ENCODE measurements at places on chromosomes 1 and 21. TPM values are rescaled to one million over a fixed set of nuclear protein-coding genes. Genes with fewer than 3 reads are reported as not detected.

FNDC10 gene
- polyA plus RNA-seq: 62.3 TPM

CLCA4 gene
- polyA plus RNA-seq: not detected

NPPB gene
- polyA plus RNA-seq: 30.8 TPM

APCS gene
- polyA plus RNA-seq: not detected

PRDM16 gene
- polyA plus RNA-seq: 41.8 TPM

- no peak for DNase-seq
Observed at GRCh38 chr1:33282791-33283190, 26.5 kb downstream of the ZNF362 start.

DNA sequence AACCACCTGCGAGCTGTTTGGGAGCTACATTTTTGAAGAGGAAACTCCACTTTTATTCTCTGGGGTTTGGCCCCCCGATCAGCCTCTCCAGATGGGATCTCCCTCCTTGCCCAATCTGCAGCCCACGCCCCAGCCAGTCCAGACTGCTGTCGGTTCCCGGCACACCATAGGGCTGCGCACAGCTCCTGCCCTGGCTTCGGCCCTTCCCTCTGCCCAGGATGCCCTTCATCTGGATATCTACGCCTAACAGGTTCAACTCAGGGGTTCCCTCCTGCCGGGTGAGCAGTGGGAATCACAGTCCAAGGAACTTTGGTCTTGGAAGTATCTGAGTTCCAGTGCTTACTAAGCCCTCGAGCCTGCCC lies 135.3 kb downstream of the KAZN start:
- no peak for DNase-seq

DNA sequence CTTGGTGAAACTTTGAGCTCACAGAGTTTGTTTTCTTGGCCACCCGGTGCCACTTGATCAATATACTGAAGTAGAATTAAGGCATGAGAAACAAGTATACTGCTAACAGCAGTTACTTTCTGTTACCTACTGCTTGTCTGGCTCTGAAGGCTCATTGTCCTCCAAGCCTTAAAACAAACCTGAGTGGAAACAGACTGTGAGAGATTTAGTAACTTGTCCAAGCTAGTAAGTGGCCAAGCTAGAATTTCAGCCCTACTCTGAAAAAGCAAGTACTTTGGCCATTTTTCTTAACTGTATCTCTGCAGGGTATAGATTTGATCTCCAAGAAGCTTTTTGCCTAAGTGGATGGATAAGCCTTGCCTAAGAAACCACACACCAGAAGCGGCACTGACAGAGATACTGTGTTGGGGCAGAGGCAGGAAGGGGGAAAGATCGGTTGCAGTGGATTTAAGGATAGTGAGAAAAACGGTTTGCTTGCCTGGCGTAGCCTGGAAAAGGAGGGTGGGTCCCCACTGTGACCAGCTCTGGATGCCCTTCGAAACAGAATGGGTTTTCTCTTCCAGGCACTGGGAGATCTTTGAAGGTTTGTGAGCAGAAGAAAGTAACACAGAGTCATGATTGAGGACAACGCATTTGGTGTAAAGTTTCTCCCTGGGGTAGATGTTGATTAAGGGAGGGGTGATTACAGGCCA lies 2.1 kb upstream of the MACO1 start:
- DNase-seq: no peak

GRCh38 chr1:180229483-180230415 lies at the start of gene LHX4:
Gene LHX4 (plus strand): TSS chr1:180230264. CDS start chr1:180230530, 266 bp downstream.
- peak; percentile 38 for DNase-seq

DNA sequence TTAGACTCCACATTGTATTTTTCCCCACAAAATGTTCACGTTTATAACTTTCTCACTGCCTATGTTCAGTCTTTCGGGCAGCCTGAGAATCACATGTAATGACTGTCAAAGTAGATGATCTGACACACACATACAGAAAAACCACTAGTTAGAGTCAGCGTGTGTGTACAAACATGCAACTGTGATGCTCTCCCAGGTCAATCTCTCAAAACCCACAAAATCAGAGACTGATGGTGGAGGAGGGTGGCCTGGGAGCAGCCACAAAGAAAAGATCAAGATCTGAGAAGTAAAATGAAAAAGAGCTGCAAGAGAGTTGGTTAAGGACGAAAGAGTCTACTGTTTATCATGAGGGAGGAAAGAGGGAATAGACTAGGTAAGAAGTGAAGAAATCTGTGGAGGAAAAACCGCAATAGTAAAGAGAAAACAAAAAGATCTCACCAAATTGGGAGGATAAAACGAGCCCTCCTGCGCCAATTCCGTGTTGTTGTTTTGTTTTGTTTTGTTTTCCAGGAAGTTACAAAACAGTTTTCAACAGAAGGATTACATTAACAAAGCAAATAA lies 2.3 kb downstream of the EGLN1 start:
- DNase-seq: peak; percentile 29

GRCh38 chr1:109639063-109639840 lies 16.6 kb upstream of the GSTM4 start:
- DNase-seq: no peak

- no peak for DNase-seq
Observed at GRCh38 chr1:63638875-63639274, 45.7 kb downstream of the PGM1 start.

- DNase-seq: no peak
Observed at GRCh38 chr21:41824466-41825207, 54.5 kb downstream of the PRDM15 start.

- DNase-seq: no peak
Observed at GRCh38 chr1:90417126-90417525, 300.0 kb downstream of the BARHL2 start.

DNA sequence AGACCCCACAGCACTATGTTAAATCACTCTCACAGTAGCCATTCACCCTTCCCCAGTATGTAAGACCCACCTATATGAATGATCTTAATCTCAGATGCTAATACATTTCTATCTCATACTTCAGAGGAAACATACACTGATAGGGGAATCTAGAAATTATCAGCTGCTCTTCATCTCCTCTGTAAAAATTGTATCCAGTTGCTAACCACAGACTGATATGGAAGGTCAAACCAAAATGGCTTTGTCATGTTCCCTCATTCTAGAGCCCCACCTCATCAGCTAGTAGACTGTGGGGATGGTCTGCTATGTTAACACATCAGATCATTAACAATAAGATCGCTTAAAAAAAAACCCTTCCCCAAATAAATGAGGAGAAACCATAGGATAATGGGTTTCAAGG lies 71.7 kb downstream of the UBR4 start:
- DNase-seq: no peak

DNA sequence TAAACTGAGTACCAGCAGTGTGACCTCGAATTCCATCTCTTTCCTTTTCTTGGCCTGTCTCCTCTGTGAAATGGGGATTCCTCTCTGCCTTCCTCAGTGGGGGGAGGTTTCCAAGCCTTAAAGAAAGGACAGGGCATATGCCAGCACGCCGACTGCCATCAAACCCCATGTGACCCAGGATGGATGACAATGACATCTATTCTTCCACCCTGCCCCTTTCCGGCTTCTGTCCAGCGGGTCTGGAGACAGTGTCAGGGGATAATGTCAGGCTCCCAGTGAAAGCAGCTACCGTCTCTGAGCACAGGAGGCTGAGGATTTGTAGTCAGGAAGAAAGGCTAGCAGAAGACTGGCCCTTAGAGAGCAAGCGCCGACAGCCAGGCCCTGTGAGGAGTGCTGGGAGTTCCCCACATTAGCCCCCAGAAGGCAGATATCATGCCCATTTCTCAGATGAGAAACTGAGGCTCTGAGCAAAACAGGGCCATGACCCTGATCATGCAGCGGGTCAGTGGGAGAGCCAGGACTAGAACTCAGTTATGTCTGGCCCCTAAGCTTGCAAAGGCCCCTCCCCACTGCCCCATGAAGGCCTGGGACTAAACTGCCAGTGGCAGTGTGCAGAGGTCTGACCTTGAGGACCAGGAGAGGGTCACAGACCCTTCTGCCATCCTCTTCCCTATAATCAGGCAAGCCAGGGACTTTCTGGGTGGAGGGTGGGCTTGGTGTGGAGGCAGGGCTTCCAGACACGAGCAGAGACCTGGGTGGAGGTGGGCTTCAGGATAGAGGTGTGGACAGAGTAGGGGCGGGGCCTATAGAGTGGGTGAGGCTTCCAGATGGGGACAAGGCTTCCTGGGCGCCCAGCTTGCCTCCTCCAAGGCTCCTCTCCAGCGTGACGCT lies 30.1 kb downstream of the CDCA8 start:
- no peak for DNase-seq

DNA sequence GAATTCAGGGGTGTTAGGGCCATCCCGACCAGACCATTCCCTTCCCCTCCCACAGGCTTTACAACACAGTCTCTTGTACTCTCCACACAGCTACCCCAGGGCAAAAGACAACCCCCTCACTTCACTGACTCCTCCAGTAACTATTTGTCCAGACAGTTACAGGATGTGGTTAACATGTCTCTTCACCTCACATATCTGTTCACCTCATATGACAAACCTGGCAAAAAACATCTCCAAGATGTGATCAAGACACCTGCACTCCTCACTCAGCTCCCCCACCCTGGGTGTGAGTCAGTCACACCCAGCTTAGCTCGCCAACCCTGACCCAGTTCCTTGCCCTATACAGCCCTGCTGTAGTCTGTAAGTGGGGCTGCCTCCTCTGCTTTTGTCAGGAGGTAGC lies 490.5 kb upstream of the CHRM3 start:
- DNase-seq: no peak

DNA sequence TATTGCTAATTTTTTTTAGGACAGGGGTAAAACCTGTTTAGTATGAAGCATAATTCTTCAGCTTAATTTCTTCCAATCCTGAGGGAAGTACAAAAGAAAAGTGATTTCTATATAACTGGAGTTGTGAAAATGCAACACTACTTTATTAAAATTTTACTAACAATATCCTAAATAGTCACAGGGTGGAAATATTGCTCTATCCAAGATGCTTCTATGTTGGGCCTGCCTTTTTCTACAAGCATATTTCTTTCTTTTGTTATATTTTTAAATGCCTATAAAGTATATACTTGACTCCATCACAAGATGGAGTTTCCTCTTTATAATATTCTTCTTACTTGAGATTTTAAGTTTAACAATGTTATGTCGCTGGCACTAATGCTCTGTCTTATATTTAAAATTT lies 37.9 kb downstream of the DTL start:
- DNase-seq: no peak

- DNase-seq: no peak
Observed at GRCh38 chr1:3595949-3596348, 15.4 kb downstream of the MEGF6 start.

DNA sequence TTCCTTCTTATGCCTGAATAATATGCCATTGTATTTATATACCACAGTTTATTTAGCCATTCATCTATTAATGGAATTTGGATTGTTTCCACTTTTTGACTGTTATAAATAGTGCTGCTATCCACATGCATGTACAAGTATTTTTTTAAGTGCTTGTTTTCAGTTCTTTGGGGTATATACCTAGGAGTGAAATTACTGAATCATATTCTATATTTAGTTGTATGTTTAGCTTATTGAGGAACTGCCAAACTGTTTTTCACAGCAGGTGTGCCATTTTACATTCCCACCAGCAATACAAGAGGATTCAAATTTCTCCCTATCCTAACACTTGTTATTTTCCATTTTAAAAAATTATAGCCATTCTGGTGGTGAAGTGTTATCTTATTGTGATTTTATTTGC lies 7.6 kb upstream of the HJV start:
- no peak for DNase-seq

- no peak for DNase-seq
Observed at GRCh38 chr1:6807782-6808181, 22.5 kb downstream of the CAMTA1 start.

DNA sequence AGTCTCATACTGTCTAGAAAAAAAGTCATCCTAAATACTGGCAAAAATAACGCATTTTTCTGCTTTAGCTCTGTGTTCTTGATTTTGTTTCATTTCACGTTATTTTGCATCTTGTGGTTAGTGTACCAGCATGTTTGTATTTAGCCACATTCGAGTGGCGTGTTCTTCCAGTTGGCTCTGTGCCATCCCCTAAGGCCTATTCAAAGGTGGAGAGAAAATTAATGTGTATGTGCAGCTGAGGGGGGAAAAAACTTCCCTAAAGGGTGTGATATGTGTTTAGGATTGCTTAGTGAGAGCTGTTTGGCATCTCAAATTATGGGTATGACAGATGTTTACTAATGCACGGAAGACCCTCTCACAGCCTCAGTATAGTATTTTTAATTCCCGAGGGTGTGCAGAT lies 12.1 kb downstream of the DNAJC16 start:
- no peak for DNase-seq

DNA sequence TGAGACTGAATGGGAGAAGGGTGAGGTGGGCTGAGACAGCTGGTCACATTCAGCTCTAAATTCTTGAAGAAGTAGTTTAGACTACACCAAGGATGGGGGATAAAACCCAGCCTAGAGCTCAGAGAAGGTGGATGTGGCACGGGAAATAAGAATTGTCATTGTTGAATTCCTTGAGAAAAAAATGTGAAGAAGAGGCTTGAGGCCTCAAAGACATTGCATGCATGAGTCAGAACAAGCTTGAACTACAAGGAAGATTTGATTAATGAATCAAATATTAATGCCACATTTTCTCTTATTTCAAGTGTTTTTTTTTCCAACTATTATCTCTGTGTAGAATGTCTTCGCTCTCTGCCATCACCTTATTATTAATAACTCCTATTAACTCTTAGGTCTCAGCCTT lies 58.9 kb downstream of the MAP3K7CL start:
- no peak for DNase-seq

GRCh38 chr1:228850141-228851100 lies 115.1 kb downstream of the RHOU start:
- DNase-seq: no peak
